ENCODE measurements at places on chromosomes 3 and 15.

- DNase-seq: no peak
Observed at GRCh38 chr15:36594556-36595090, 15.2 kb downstream of the CDIN1 start.

DNA sequence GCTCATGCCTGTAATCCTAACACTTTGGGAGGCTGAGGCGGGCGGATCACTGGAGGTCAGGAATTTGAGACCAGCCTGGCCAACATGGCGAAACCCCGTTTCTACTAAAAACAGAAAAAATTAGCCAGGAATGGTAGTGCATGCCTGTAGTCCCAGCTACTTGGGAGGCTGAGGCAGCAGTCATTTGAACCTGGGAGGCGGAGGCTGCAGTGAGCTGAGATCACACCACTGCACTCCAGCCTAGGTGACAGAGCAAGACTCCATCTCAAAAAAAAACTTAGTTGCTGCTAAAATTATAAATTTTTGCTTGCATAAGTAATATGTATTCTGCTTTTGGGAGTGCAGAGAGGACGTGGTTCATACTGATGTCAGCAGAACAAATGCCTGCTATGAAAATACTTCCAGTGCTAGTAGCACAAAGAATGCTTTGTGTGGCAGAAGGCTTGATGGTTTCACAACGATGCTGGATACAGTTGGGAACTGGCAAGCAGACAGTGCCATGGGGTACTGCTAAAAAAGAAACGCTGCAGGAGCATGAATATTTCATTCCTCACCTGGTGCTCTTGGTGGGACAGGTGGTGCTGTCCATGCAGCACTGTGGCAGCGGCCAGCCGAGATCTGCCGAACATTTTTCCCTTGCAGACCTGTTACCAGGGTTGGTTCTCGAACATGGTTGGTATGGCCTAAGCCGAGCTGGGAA lies 31.1 kb downstream of the FBXL22 start:
- no peak for DNase-seq

- no peak for DNase-seq
Observed at GRCh38 chr15:27133249-27133648, 162.3 kb downstream of the GABRG3 start.

DNA sequence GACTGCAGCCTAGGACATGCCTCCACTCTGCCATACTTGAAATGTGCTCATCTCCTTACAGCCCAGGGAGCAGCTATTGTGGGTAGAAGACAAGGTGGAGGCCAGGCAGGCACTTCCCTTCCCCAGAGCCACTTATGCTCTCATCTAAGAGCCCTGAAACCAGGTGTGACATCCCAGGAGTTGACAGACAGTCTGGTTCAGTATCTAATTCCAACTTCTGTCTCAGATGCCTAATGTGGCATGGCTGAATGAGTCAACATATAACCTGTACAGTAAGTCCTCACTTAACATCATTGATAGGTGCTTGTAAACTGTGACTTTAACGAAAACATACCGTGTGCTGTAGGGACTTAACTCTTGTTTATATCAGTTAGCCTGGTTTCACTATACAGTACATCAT lies 1.2 kb upstream of the CAPN3 start:
- DNase-seq: no peak

DNA sequence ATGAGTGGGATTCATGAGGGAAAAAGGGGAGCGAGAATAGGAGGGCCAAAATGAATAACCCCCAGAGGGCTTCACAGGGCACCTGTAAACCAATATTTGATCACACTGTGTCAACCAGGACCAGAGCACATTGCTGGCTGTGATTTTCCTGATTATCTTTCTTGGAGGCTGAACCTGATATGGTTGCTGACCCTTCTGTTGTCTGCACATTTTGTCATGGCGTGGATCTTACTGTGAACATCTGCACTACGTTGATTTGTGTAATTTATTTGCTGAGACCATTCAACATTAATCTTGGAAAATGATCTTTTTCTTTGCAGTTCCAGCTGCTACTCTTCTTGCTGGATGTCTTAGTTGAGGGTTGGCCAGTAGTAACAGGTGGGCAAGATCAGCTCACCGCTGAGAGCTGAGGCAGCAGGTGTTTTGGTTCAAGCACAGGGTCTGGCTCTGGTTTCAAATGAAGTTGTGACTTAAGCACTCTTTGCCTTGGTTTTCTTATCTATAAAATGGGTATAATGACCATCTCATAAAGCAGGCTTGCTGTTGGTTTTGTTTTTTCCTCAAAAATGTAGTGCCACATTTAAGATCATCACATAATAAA lies 61.2 kb downstream of the ARHGEF26 start:
- DNase-seq: no peak

DNA sequence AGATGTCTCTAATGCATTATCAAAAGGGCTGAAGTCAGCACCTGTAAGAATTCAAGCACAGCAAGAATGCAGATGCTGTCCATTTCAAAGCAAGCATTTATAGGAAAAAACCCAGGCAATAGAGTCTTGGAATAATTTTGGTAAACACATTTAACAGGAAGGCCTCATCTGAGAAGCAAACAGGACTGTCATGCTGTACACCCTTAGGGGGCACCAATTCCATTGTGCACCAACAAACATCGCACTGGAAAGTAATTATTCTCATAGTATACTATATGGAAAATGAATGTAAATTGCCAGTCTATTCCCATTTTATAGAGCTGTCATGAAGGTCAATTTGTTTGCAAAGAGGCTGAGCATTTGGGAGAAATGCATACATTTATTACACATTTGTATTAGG lies 247.3 kb upstream of the SUCLG2 start:
- DNase-seq: no peak

DNA sequence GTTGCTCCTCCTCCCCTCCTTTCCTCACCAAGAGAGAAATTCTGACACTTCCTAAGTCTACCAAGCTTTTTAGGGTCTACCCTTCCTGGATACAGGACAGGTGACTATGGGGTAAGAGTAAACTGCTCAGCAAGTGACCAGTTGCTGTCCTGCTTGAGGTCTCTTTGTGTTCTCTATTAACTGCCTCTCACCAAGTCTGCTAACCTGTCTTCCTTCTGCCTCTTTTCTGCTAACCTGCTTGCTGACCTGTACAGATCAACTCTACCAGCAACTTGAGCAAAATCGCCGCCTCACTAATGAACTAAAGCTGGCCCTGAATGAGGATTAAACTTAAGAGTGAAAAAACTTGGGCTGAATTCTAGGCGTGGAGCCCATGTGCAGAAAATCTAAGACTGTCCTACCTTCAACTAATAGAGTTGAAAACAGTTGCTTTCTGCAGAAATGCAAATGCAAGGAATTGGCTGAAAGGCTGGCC lies 27.1 kb downstream of the TPM1 start:
- DNase-seq: no peak

GRCh38 chr3:64074895-64075679 lies 51.8 kb upstream of the PSMD6 start:
- DNase-seq: no peak

GRCh38 chr15:45586601-45587094 lies 531 bp upstream of the BLOC1S6 start:
- DNase-seq: no peak

- no peak for DNase-seq
Observed at GRCh38 chr15:67319961-67320360, 65.4 kb downstream of the IQCH start.

DNA sequence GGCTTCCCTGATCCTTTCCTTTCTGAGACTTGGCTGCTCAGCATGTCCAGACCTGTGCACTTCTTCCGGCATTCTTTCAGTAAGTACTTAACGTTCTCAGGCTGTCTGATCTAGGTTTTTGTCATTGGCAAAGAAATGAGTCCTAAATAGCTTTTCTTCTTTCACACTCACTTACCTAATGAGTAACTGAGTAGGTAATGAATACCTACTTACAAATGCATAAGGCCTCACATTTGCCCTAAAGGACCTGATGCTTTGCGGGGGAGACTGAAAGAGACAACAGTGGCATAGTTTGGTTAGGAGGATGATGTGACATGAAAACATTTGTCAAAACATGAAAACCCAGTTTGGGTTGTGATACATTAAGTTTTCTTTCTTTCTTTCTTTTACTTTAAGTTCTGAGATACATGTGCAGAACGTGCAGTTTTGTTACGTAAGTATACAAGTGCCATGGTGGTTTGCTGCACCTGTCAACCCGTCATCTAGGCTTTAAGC lies 516.7 kb upstream of the CFAP20DC start:
- no peak for DNase-seq

- DNase-seq: no peak
Observed at GRCh38 chr3:27354161-27354560, 15.0 kb downstream of the NEK10 start.

DNA sequence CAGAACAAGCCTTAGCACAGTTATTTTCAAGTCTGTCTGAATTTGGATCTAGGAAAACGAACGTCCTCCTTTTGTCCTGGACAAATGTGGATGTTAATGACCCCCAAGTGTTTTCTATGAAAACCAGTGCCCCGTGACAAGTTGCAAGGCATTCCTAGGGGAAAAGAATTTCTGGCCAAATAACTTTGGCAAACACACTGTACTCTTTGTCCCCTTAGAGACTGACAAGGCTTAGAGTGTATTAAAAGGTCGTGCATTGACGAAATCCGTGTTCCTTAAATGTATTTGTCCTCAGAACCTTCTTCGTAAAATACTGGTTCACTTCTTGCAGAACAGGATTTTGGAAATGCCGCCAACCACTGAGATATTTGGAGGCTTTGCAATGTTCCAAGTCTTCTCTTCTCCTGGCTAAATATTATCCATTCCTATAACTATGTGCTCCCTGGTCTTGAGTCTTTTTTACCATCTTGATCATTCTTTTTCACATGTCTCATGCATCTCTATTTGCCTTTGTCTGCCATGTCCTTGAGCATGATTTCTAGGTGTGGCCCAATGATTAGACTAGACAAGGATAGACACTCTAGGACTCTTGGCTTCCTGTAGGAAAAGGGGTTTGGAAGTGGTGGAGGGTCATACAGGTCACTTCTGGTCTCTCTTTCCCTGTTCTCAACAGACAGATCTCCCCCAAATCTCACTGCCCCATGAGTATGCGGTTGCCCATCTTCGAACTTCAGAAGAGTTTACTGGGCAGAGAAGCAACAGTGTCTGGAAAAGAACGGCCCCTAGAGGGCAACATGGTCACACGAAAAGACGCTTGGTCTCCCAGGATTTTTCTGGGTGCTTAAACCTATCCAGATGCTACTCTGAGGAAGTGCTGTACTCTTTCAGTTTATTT lies 117.5 kb downstream of the EDEM1 start:
- no peak for DNase-seq

GRCh38 chr3:156674911-156675829 lies 780 bp downstream of the TIPARP start:
- no peak for DNase-seq

All from glomerular endothelial cell (primary cell).